Spinal cord (tissue), 10 donors: ENCODE measurements at places on chromosomes 6 and 20.

DNA sequence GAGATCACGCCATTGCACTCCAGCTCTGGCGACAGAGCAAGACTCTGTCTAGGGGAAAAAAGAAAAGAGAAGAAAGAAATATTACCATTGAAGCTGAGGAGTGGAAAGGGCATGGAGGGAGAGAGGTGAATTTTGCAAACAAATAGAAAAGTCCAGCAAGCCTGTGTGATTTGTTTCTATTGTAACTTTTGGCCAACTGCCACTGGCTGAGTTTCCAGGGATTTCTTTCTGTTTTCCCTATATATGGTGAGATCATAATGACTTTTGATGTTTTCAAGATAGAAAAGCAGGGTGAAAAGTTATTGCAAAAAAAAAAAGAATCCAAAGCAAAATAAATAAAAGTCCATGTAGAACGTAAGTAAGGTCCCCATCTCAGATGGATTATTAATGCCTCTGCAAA is 184.2 kb upstream of the RALGAPA2 start:
- no peaks in the 10 kb centered on the region for H3K27me3 ChIP-seq
- no peaks in the 10 kb centered on the region for H3K36me3 ChIP-seq
- H3K4me1 ChIP-seq: no peaks in the 10 kb centered on the region
- no peak overlapping the region for H3K27ac ChIP-seq
- DNase-seq: no peak

- H3K27ac ChIP-seq: no peak overlapping the region
- H3K4me3 ChIP-seq: no peak overlapping the region
- H3K36me3 ChIP-seq: peaks cover 2% of the 10 kb centered on the region
Measured at GRCh38 chr6:16421462-16421960, 183.1 kb downstream of the GMPR start.

GRCh38 chr6:62344850-62345249 is 58.8 kb upstream of the KHDRBS2 start:
- no peak overlapping the region for H3K4me3 ChIP-seq
- H3K27ac ChIP-seq: no peak overlapping the region
- no peaks in the 10 kb centered on the region for H3K36me3 ChIP-seq

DNA sequence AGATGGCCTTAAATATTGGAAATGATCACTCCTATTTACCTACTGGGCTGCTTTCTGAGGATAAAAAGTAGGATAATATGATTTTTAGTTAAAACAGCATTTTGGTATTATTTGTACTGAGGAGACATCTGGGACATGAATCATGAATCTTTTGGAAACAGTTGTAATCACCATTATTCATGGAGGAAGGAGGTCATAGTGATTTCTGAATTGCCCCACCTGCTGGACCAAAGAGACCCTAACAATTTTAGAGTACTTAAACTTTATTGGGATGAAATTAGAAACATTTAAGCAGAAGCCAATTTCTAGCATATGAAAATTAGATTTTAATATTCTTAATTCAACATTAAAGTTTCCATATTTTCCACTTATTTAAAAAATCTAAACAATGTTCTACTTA is 108.4 kb upstream of the SIM1 start:
- DNase-seq: no peak
- H3K4me3 ChIP-seq: no peak overlapping the region
- H3K4me1 ChIP-seq: no peaks in the 10 kb centered on the region
- H3K27ac ChIP-seq: no peak overlapping the region
- no peaks in the 10 kb centered on the region for H3K27me3 ChIP-seq

DNA sequence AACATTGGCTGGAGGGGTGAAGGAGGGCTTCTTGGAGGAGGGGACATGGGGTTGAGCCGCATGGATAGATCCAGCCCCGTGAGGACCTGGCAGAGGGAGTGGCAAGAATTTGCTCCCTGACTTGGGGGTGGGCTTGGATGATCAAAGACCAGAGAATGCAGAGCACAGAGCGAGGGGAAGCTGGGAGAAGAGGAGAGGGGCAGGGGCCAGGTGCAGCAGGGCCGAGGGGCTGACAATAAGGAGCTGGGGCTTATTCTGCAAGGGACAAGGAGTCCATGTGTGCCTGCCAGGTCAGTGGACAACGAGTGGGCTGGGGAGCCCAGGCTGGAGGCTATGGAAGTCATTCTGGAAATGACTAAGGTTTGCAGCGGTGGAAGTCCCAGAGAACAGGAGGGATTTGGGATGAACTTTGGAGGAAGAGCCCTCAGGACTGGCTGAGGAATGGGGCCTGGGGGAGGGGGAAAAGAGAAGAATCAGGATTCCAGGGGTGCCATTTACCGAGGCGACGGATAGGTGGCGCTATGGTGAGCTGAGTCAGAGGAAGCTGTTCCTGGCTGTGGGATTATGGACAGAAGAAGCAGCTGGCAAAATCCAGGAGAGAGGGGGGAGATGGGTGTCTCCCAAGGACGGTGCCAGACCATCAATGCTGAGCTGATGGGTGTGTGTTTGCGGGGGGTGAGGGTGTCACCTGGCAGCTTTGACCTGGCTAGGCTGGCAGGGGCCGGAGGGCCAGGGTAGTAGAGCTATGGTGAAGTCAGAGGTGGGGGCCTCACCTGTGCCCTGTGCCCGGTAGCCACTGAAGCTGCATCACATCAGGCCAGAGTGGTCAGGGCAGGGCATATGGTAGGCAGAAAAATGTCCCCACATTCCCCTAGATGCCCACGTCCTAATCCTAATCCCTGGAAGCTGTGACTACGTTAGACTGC is 7.8 kb downstream of the KCNG1 start:
- peaks cover 4% of the 10 kb centered on the region for H3K27me3 ChIP-seq
- H3K27ac ChIP-seq: no peak overlapping the region
- no peak overlapping the region for H3K4me3 ChIP-seq
- DNase-seq: no peak
- H3K36me3 ChIP-seq: peaks cover 2% of the 10 kb centered on the region

DNA sequence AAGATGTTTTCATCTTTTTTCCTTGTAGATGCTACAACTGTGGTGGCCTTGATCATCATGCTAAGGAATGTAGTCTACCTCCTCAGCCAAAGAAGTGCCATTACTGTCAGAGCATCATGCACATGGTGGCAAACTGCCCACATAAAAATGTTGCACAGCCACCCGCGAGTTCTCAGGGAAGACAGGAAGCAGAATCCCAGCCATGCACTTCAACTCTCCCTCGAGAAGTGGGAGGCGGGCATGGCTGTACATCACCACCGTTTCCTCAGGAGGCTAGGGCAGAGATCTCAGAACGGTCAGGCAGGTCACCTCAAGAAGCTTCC is 101.5 kb downstream of the POPDC3 start:
- no peak for DNase-seq
- no peaks in the 10 kb centered on the region for H3K27me3 ChIP-seq
- H3K4me1 ChIP-seq: no peaks in the 10 kb centered on the region
- H3K4me3 ChIP-seq: no peak overlapping the region
- H3K36me3 ChIP-seq: no peaks in the 10 kb centered on the region
- H3K27ac ChIP-seq: no peak overlapping the region

DNA sequence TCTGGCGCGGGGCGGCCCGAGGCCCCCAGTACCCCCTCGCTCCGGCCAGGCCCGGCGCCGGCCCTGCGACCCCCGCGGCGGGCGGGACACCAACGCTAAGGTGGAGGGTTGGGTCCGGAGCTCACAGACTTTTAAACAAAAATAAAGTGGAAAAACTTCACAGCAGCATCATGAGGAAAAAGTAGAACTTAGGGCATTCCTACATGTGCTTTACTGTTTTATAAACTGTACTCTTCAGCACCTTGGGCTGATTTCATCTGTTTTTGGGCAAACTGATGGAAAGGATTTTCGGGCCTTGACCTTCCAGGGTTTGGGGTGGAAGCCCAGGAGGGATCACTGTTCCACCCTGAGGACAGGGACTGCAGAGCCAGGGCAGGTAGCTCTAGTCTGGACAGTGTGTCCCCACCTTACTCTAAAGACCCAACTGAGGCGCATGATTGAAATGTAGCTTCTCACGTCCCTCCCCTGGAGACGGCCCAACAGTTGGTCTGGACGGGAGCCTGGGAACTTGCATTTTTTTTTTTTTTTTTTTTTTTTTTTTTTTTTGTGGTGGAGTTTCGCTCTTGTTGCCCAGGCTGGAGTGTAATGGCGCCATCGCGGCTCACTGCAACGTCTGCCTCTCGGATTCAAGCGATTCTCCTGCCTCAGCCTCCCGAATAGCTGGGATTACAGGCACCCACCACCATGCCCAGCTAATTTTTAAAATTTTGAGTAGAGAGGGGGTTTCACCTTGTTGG is 740 bp downstream of the NELFCD start:
- H3K27me3 ChIP-seq: no peaks in the 10 kb centered on the region
- peak; percentile 38 for DNase-seq
- H3K4me3 ChIP-seq: peak overlapping the region; percentile 58

DNA sequence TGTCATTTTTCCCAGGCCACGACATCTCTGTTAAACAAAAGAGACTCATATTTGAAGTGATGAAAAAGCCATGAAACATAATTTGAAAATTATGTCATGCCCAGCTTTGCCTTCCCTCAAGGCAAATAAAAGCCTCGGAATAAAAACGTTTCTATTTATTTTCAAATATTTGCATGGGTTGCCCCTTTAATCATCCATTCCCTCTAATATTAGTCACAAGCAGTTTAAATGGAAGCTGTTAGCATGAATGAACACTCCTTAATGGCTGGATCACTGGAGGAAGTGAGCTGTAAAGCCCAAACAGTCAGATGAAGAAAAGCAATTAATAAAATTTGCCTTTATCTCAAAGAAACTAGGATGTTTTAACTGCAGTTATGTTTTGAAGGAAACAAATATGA is 69.3 kb upstream of the STMND1 start:
- H3K27ac ChIP-seq: peak overlapping the region; percentile 73
- peaks cover 11% of the 10 kb centered on the region for H3K4me1 ChIP-seq
- no peaks in the 10 kb centered on the region for H3K27me3 ChIP-seq
- peak overlapping the region; percentile 13 for H3K4me3 ChIP-seq
- DNase-seq: no peak

DNA sequence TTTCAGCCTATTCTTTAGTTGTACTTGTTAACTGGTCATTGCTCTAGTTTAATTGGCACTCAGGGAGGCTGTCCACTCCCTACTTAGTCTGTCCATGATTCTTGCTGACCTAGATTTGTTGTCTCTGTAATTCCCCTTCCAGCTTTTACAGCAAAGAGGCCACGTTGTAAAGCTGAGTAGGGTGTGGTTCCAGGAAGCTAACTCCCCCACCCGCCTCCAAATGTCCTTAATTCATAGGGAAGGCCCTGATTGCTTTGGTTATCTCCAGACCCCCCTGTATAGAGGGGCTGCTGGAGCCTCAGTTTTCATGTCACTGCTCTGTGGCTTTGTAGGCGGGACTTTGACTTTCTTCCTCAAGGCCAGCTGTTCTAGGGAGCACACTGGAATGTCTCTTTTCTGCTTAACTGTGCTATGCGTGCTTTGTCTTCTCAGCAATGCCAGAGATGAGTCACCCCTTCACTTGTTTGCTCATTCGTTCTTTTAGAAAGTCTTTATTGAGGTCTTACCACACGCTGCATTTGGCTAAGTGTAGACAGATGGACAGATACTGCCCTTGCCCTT is 175.1 kb upstream of the JAG1 start:
- H3K4me1 ChIP-seq: no peaks in the 10 kb centered on the region
- peaks cover 2% of the 10 kb centered on the region for H3K27me3 ChIP-seq
- H3K36me3 ChIP-seq: no peaks in the 10 kb centered on the region
- H3K4me3 ChIP-seq: no peak overlapping the region

GRCh38 chr20:2867081-2867864 is 6.0 kb upstream of the PTPRA start:
- no peak overlapping the region for H3K27ac ChIP-seq
- no peak for DNase-seq
- H3K4me1 ChIP-seq: peaks cover 15% of the 10 kb centered on the region
- no peaks in the 10 kb centered on the region for H3K27me3 ChIP-seq

- H3K36me3 ChIP-seq: no peaks in the 10 kb centered on the region
- H3K27me3 ChIP-seq: no peaks in the 10 kb centered on the region
- H3K4me3 ChIP-seq: no peak overlapping the region
- DNase-seq: peak; percentile 55
Measured at GRCh38 chr6:142937986-142938385, 7.0 kb downstream of the HIVEP2 start.

DNA sequence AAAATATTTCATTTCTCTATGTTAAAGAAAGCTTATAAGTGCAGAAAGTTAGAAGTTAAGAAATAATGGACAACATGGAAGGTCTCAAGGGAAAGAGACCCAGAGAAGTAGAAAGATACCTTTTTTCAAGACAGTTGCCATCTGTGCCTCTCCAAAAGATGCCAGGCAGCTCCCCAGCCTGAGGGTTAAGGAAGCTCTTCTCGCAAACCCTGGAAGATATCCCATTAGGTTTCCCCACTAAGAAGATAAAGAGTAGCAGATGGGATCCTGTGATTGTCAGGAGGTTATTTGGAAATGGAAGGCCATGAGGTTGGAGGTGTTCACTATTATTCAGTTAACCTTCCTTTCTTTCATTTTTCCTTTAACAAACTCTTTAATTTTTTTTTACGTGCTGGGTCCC is 110.1 kb upstream of the SIM1 start:
- H3K27me3 ChIP-seq: no peaks in the 10 kb centered on the region
- H3K4me3 ChIP-seq: no peak overlapping the region
- H3K36me3 ChIP-seq: no peaks in the 10 kb centered on the region
- no peak for DNase-seq
- no peaks in the 10 kb centered on the region for H3K4me1 ChIP-seq
- no peak overlapping the region for H3K27ac ChIP-seq

- peaks cover 5% of the 10 kb centered on the region for H3K36me3 ChIP-seq
- H3K4me3 ChIP-seq: no peak overlapping the region
- DNase-seq: no peak
- H3K27ac ChIP-seq: no peak overlapping the region
- H3K27me3 ChIP-seq: no peaks in the 10 kb centered on the region
- no peaks in the 10 kb centered on the region for H3K4me1 ChIP-seq
Measured at GRCh38 chr6:69673298-69673697, 123.5 kb downstream of the LMBRD1 start.

DNA sequence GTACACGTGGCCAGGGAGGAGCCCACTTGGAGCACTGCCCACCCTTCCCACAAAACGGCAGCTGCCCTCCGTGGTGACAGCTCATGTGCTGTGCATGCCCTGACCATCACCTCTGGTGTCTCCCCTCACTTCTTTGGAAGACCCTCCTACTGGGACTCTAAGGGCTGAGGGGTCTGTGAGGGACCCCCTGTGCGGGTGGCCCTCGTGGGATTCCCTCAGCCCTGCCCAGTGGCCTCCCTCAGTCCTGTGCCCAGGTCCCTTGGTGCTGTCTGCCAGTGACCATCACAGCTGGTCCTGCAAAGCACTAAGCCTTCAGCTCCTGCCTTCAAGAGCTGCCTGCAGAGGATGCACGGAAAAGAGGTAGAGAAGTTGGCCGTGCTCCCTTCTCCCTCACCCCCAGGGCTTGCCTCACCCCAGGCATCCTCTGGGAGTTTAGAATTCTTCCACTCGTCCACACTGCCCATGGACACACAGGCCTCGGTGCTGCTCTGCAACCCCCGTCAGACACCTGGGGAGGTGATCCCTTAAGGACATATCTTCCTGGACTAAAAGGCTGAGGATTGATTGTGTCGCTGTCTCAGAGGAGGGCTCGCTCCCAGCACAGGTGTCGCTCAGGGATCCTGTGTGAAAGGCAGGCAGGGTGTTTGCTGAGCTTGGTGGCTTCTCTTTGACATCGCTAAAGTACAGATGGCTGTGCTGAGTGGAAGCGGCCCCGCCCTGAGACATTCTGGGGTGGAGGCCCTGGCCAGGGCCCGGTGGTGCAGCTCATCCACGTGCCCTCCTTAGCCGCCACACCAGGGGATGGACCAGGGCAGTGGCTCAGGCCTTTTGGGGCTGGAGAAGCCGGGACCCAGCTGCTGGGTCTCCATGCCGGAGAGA is 119.5 kb upstream of the FRMD1 start:
- H3K4me1 ChIP-seq: no peaks in the 10 kb centered on the region
- H3K27ac ChIP-seq: no peak overlapping the region
- H3K4me3 ChIP-seq: no peak overlapping the region
- H3K36me3 ChIP-seq: no peaks in the 10 kb centered on the region
- H3K27me3 ChIP-seq: no peaks in the 10 kb centered on the region
